NCI-H446 treated with DMSO at 0.1 percent for 48 hours (cell line): ENCODE measurements at places on chromosomes 2 and 18.

GRCh38 chr18:64717026-64717425, 568.1 kb upstream of the LINC00305 start:
- no peak for DNase-seq

DNA sequence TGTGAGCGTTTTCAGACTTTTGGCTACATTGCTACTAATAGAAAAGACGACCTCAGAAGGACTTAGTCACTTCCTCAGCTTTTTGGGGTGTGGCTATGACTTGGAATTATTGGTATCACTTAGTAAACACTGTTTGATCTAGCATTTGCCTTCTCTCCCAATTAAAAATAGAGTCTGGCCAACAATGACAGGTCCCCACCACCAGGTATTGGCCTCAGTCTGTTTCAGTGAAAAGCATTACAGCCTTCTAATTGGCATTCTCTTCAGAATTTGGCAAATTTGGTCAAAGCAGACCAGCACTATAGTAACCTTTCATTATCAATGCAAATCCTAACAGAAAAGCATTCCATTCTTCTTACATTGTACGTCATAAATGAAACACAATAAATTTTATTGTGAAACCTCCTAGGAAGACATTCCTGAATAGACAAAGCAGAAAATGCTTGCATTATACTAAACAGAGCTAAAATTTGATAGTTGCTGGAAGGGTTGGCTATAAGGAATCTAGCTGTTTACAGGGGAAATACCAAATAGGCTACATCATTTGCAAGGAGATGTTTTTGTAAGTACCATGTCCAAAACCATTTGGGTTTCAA, 613.9 kb downstream of the IRS1 start:
- peak; percentile 70 for DNase-seq

GRCh38 chr2:189439342-189439741, 1.9 kb upstream of the WDR75 start:
- no peak for DNase-seq

DNA sequence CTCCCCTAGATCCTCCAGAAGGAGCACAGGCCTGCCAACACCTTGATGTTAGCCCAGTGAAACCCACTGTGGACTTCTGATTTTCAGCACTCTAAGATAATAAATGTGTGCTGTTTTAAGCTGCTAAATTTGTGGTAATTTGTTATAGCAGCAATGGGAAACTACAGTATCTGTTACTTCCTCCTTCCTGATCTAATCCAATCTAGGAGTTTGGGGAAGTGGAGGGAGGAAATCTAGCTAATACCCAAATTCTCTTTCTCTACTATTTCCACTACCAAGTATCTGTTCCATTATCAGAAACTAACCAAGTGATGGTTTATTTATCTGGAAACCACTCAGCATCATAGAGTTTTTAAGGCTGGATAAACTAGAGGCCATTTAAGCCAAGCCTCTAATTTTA, 64.9 kb downstream of the AFF3 start:
- DNase-seq, result no peak

DNA sequence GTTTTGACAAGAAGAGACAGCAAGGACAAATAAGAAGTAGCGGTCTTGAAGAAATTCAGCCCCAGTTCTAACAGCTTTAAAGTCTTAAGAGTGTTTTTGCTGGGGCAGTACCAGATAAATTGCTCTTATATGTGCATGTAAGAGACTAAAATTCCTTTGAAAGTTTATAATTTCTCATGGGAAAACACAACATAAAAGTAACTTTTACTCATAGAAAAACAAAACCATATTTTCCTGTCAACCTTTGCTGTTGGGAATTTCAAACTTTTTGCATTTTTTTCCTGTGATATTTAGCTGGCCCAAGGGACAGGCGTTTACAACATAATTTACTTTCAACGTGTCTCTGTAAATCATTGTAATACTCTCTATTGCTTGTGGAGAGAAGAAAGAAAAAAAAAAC, 767.8 kb upstream of the ZEB2 start:
- no peak for DNase-seq

- DNase-seq, result no peak
Measured at GRCh38 chr2:239720361-239721360, 304.5 kb downstream of the NDUFA10 start.

GRCh38 chr2:160742667-160743066, 249.1 kb upstream of the RBMS1 start:
- no peak for DNase-seq

- DNase-seq, result no peak
Measured at GRCh38 chr2:6309415-6310255, 556.1 kb downstream of the CMPK2 start.

GRCh38 chr2:38734299-38735058, 16.7 kb downstream of the SRSF7 start:
- DNase-seq, result no peak

DNA sequence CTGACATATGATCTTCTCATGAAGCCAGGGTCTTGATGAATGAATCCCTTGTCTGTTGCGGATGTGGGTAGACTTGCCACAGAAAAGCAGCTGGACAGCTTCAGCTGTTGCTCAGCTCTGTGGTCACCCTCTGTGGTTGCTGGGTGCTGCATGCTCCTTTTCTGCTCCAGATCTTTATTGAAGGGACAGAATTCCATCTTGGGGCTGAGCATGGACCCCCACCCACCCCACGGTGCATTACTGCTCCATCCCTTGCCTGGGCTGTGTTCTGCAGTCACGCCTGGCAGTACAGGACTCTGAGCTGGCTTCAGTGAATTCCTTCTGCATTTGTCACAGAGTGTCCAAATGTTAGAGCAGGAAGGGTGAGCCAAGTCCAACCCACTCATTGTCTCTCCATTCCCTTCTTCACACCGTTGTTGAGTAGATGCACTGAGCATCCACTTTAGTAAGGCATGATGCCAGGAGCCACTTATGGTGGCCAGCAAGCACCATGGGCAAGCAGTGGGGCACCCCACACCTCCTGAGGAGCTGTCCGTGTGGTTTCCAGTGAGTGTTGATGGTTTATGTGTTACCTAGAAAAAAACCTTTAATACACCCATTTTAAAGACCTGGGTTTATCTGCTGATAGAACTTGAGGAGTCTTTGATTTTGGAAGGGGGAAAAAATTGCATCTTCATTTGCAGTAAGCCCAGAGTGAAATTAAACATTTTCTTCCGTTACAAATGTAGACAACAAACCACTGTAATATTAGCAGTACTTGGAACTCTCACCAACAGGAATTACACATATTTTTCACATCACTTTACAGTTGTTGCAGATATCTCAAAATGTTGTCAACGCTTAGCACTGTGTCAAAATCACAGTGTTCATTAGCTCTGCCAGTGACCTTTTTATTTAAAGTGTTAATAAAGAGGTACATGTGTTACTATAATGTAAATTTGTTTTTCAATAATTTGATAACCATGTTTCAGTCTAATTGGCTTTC, 14.7 kb upstream of the ITGB6 start:
- no peak for DNase-seq

- no peak for DNase-seq
Measured at GRCh38 chr2:183519371-183520056, 395.3 kb downstream of the NUP35 start.

DNA sequence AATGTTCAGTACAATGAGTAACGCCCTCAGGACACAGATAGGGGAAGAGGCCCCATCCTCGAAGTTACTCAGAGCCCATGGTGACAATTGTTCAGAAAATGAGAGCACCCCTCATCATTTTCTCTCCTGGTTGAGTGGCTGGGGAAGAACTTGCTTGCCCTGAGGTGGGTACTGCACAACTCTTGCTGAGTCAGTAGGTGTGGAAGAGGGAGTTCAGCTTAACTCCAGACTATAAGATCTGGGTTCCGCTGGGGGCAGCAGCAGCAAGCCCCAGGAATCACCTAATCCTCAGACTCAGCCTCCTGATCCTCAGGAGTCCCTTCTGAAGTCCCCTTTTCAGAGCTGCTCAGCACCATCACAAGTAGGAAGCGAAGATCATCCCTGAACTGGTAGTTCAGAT, 123.7 kb downstream of the PIEZO2 start:
- no peak for DNase-seq

GRCh38 chr2:206160807-206161179, 1.1 kb downstream of the EEF1B2 start:
- no peak for DNase-seq

GRCh38 chr18:24632158-24632988, 171.9 kb downstream of the HRH4 start:
- no peak for DNase-seq

- DNase-seq, result no peak
Measured at GRCh38 chr2:100383306-100383705, 34.2 kb downstream of the CHST10 start.

DNA sequence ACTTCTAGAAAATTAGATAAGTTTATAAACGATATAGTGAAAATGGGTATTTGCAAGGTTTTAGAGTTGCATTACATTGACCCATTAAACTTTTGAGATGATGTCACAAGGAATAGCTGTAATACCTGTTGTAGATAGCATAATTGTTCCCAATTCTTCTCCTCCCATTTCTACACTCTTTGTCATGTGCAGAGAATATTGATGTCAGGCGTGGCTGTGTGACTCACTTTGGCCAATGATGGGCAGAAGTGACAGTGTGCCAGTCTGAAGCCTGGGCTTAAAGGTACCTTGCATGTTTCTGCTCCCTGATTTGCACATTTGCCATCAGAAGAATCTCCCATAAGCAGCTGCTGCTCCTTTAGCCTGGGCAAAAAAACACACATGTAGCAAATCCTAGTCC, 26.9 kb upstream of the CCBE1 start:
- no peak for DNase-seq

- peak; percentile 34 for DNase-seq
Measured at GRCh38 chr2:219298759-219299371, 10.3 kb downstream of the PTPRN start.

DNA sequence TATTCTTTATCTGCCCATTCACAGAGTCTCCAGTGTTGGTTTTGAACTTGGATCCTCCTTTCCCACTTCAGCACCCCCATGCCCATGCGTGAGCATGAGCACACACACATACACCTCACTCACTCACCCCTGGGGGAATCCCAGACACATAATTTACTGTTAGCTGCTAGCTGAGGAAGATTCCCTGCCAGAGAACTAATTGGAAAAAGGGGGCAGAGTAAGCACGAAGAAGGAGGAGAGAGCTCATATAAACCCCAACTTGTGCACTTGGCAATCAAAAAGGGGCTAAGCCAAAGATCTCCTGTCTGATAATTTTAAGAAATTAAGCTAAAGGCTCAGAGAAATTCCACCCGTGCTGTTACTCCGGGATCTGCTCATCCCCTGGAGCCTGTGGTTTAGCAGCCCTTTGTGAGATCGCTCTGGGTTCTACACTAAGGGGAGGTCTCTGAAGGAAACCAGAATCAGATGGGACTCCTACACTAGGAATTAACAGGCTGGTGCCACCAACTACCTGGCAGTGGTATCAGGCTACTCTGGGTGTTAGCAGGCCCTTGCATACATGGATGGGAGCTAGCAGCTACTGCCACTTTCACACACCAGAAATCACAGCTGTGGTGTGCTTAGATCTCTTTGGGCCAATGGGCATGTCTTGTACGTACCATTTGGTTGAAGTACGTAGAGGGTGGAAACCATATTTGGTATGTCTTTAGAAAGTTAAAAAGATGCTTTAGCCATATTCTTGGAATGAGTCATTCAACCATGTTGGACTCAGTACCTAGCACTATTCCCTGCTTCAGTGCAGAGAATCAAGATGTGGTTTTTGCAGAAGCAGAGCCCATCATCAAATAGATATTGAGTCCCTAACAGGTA, 95.6 kb upstream of the SLC14A2 start:
- no peak for DNase-seq

DNA sequence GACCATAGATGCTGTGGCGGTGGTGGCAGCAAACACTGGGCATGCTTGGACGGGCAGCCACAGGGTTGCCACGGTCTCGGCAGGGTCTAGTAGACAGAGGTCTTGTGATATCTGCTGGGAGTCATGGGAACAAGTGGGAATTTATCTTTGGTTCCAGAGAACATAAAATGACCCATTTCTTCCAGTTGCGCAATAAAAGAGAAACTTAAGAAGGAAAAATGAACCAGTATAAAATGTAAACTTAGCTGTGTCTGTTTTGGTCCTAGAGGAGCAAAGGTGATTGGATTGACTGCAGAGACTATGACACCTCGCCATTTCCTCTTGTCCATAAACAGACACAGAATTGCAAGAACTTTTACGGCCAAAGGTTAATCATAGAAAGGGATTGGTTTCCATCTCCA, 132.6 kb upstream of the RBBP8 start:
- DNase-seq, result no peak

GRCh38 chr2:135586148-135586547, 54.9 kb downstream of the R3HDM1 start:
- DNase-seq, result no peak
